ENCODE measurements at places on chromosomes 3 and 15.

DNA sequence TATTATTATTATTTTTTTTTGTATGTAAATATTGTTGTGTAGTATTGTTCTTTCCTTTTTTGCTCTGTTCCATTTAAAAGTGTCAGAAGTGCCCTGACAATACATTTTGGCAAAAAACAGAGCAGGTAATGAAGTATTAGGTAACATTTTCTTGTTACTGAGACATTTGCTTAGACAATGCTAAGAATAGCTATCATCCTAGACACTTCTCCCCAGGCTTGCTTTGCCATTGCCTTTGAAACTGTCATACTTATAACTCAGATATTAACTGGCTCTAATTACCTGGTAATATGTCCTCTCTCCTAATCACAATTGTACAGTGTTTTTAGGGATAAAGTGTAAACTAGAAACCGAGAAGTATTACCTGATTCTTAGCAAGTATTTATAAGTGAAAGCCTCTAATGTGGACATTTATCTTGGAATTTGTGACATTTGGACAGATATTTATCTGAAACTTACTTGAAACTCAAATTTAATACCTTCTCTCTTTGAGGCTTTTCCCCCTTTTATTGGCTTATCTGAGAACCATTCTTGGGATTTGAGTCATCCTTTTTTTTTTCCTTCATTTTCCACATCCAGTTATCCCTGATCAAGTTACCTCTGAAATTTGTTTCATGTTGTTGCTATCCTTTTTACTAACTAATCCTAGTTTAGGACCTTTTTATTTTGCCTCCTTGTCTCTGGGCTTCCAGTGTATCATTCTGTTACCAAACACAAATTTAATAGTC is 13.1 kb downstream of the ARIH1 start:
- peaks cover 39% of the 10 kb centered on the region for H3K4me1 ChIP-seq
- H3K27ac ChIP-seq: no peak overlapping the region
- DNase-seq: no peak
- H3K36me3 ChIP-seq: peaks cover 11% of the 10 kb centered on the region
- H3K4me3 ChIP-seq: no peak overlapping the region

DNA sequence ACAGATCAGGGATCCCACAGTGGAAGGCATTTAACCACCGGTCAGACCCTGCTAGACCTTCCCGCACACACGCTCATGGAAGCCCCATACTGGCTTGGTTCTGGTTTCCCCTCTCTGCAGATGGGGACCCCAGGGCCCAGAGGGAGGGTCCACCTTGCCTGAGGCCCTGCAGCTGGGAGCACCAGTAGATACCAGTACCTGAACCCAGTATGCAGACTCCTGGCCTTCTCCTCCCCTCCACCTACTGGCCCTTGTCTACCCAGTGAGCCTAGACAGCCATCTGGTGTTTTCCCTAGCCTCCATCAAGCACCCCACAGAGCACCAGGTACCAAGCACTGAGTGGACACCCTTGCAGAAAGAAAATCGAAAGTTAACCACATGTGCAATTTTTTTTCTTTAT is 65.1 kb downstream of the MEGF11 start:
- peaks cover 18% of the 10 kb centered on the region for H3K27me3 ChIP-seq
- DNase-seq: peak; percentile 39
- no peaks in the 10 kb centered on the region for H3K4me1 ChIP-seq
- H3K36me3 ChIP-seq: no peaks in the 10 kb centered on the region

DNA sequence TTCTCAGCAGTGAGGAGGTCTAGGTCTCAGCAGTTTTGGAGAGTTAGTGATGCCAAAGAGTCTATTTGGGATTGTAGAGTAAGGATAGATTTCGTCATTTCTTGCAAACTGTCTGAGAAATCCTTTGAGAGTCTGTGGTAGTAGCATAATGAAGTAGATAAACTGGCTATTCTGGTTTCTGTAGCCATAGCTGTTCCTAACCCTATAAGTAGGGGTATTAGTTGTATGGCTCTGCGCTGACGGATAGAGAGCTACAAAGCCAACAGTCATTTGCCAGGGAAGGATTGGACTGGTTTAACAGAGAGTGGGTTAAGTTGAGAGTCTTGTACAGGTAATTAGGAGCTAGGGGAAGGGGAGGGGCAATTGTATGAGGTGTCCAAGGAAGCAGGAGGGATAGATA is 50.6 kb downstream of the KLHDC8B start:
- no peaks in the 10 kb centered on the region for H3K27me3 ChIP-seq
- H3K4me3 ChIP-seq: no peak overlapping the region

GRCh38 chr3:182567700-182568099 is 225.6 kb upstream of the ATP11B start:
- no peak for DNase-seq
- no peak overlapping the region for H3K4me3 ChIP-seq
- H3K27me3 ChIP-seq: no peaks in the 10 kb centered on the region

- H3K4me1 ChIP-seq: peaks cover 27% of the 10 kb centered on the region
- H3K27ac ChIP-seq: peak overlapping the region; percentile 83
- H3K36me3 ChIP-seq: no peaks in the 10 kb centered on the region
- peak overlapping the region; percentile 11 for H3K4me3 ChIP-seq
These were observed 66.7 kb upstream of the CORO2B start for GRCh38 chr15:68512052-68512451.

- DNase-seq: no peak
- H3K27ac ChIP-seq: no peak overlapping the region
- no peaks in the 10 kb centered on the region for H3K36me3 ChIP-seq
- no peaks in the 10 kb centered on the region for H3K4me1 ChIP-seq
- no peaks in the 10 kb centered on the region for H3K27me3 ChIP-seq
These were observed 308.2 kb upstream of the ADAMTS9 start for GRCh38 chr3:64995857-64996551.

Measured in osteoblast (primary cell).